ENCODE measurements at places on chromosomes 4 and X.

- no peak for DNase-seq
These were observed 4.6 kb upstream of the GPR34 start for GRCh38 chrX:41684138-41684537.

DNA sequence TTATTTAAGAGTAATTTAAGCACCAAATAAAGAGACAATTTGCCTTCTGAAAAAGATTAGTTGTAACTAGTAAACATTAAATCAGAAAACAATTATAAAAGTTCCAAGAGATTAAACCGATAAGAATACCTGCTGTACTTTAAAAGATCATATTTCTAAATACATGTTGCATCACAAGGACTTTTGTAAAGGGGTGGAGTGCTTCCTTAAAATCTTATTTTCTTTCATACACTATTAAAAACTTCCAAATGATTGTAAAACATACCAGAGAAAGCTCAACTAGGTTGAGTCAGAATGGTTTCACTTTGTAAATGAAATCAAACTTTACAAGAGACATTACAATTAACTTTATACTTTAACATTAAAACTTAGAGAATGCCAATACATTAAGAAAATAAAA, 41.8 kb downstream of the ACSL4 start:
- no peak for DNase-seq

DNA sequence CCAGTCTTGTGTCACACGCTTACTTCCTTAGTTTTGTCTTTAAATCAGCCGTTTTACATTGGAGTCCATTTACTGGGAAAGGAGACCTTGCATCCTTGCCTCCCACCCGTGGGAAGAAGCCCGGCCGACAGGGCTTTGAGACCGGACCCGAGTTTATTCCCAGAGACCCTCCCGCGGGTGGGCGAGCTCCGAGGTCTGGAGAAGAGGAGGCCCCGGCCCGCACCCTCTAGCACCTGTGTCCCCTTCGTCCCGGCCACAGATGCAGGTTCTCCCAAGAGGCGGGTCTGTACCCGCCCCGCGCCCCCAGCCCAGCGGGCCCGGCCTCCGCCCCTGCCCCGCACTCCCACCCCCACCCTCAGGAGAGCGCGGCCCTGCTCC, 3.8 kb upstream of the SLC26A1 start:
- DNase-seq = no peak

DNA sequence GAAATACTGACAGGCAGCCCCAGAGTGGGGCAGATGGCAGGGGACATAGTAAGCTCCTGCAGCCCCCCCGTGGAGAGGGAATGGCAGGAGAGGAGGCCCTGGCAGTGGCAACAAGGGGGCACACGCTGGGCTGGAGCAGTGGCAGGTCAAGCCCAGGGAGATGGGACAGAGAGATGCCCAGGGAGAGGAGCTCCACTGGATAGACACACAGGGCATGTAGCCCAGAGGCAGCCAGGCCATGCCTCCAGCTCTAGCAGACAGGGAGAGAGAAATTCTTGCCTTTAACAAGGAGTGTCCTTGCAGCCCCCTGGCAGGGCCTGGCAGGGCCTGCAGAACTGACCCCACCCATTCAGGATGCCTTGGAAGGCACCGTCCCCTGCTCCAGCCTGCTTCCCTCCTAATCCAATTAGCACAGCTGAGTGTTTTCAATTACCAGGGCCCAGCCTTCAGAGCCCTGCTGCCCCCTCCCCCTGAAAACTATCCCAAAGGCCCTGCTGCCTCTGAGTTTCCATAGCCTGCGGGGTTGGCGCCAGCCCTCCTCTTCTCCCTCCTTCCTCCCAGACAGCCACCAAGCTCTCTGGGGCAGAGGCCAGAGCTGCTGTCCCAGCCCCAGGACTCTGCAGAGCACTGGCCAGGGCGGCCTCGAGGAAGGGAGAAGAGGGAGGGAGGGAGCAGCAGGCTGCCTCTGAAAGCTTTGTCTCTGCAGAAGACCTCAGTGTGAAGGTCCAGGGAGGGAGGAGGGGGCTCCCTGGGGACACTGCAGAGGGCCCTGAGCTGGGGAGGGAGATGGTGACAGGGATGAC, 12.5 kb downstream of the L1CAM start:
- no peak for DNase-seq

- no peak for DNase-seq
These were observed 1.2 kb downstream of the WDR44 start for GRCh38 chrX:118347131-118347530.

DNA sequence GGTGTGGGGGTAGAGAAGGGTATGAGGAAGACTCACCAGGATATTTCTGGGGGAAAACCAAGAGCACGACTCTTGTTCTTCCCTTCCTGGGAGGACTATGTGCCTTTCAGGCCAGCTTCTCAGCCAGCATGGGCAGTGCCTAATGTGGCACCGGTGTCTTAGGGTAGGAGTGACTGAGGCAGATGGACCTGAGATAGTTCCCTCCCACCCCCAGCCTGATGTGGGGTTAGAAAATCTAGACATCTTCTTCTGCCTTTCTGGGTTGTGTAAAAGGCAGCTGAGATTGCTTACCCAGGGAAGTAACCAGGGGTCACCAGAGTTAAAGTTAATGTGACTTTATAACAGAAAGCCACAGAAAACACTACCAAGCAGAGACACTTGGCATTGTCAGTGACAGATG, 127.3 kb downstream of the TMA16 start:
- DNase-seq = no peak

- no peak for DNase-seq
These were observed 263.2 kb downstream of the IL15 start for GRCh38 chr4:141899541-141899940.

DNA sequence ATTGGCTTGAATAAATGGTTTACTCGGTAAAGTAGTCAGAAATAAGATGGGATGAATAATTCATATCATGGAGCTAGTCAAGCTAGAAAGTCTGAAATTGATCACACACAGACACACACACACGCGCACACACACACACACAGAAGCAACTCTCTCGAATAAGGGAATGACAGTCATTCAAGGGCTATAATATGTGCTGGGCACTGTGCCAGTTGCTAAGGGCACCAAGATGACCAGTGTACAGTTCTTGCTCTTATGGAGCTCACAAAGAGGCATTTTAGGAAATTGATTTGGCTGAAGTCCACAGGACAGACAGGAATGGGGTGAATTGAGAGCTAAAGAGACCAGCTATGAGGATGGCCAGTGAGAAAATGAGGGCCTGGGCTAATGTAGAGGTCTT, 34.2 kb upstream of the SH3D19 start:
- DNase-seq = no peak

DNA sequence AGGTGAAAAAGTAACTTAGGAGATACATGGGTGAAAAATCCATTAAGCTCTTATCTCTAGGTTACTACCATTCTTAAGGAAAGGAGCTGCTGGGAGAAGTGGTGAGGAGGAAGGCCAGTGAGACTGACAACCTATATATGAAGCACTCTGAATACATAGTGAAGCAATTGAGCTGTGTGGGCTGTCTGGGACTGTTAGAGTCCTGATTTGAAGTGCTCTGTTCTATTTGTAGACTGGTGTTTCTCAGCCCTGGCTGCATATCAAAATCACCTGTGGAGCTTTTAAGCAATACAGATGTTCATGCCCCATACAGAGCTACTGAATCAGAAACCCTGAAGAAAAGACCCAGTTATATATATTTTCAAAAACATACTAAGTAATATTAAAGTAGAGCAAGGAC, 3.9 kb downstream of the SERTM2 start:
- DNase-seq = no peak

GRCh38 chr4:182144626-182145333, 98.4 kb upstream of the TENM3 start:
- peak; percentile 35 for DNase-seq

DNA sequence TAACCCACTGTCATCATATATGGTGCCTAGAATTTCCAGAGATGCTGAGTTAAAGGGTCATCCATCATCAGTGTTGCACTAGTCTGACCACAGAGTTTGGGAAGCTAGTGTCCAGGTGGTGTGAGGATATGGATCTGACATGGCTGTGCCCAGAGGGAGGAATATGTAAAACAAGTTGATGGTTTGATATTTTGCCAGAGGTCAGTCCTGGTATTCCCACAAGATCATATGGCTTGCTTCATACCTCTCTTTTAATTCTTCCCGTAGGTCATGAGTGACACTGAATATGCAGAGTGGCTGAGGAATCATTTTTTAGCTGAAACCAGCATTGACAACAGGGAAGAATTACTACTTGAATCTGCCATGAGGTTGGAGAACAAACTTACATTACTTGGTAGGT, 75.6 kb downstream of the ATP10D start:
- DNase-seq = no peak

GRCh38 chr4:10732914-10733415, 48.4 kb upstream of the CLNK start:
- no peak for DNase-seq

GRCh38 chr4:107689912-107690587, 30.0 kb downstream of the PAPSS1 start:
- no peak for DNase-seq

DNA sequence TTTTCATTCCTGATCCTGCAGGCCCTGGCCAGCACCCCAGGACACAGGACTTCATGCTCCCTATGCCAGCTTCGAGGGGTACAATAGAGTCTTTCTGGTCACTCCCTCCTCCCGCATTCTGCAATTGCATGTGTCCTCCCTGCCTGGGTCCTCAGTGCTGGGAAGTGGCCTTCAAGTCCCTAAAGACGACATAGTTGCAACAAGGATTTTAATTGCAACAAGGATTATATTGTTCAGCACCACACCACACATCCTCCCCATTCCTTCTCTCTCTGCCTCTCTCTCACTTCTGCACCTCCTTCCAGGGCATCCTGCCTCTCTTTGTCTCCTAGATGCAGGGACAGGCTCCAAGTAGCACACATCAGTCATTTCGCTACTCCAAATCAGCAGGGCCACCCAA, 25.5 kb downstream of the SCD5 start:
- no peak for DNase-seq

GRCh38 chrX:104084534-104085277, 8.7 kb upstream of the TMSB15C start:
- no peak for DNase-seq

DNA sequence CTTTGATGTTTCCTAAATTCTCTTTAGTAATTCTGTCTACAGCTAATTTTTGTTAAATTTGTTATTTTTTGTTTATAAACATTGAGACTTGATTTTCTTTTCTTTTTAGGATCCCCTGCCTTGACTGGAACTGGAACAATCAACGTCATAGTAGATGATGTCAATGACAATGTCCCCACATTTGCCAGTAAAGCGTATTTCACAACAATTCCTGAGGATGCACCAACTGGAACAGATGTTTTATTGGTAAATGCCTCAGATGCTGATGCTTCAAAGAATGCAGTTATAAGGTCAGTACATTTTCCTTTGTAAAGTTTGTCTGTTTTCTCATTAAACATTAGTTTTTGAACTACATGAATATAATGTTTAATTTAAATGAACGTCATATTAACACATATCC, 119.4 kb downstream of the FAT4 start:
- no peak for DNase-seq

DNA sequence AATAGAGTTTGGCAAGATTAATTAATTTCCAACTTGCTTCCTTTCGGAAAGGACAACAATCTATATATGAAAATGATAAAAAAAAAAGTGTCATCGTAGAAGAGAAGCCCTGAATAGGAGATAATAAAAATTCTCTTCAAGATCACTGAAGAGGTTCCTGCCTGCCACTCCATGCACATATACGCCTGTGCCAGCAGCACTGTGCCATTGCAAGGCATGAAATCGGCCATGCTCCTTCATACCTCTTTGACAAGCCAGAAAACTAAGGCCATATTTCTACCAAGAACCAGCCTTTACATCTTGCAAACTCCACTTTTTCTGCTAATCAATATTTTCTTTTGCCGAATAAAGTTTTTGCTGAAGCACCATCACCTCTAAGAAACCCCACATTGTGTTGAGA, 365.5 kb downstream of the CXXC4 start:
- DNase-seq = no peak

GRCh38 chr4:55123791-55124190, 1.6 kb downstream of the KDR start:
- no peak for DNase-seq

GRCh38 chr4:107906458-107907100, 24.8 kb upstream of the CYP2U1 start:
- peak; percentile 88 for DNase-seq

DNA sequence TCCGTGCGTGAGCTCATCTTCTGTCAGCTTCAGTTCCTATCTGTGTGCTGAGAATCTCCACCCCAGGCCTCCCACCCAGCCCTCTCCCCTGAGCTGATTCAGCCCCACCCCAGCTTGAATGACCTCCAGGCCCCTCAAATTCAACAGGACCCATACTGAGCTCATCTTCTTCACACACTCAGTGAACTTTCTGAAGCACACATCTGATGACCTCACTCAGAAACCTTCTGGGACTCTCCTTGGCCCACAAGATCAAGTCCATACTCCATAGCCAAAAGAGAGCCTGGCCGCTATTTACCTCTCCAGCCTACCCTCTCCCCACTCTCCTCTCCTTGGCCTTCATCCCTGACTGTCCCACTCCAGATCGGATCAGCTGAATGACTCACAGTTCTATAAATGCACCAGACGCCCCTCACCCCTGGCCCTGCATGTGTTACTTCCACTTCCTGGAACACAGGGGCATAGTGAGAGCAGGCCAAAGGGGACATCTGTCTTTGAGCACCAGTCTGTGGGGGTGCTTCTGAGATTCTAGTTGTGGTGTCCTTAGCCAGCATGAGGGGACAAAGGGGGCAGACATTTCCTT, 62.5 kb downstream of the PJA1 start:
- no peak for DNase-seq

DNA sequence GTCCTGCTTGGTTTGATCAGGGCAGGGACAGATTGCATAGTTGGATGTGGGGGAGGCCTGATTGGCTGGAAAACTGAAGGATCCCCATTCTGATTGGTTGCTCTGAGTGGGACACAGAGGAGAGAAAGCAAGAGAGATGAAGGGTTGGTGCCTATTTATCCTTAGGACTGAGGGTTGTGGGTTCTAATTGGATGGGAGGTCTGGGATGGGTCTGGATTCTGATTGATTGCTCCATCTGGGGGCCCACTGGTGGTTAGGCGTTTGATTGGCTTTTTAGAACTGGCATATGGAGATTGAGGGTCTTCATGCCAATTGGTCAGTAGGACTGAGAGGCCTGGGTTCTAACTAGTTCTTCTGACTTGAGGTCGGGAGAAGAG, 644 bp upstream of the EBP start:
- DNase-seq = peak; percentile 36

GRCh38 chr4:109908731-109909130, 4.0 kb upstream of the EGF start:
- DNase-seq = no peak

GRCh38 chr4:26197018-26197779, 123.6 kb upstream of the RBPJ start:
- DNase-seq = no peak

DNA sequence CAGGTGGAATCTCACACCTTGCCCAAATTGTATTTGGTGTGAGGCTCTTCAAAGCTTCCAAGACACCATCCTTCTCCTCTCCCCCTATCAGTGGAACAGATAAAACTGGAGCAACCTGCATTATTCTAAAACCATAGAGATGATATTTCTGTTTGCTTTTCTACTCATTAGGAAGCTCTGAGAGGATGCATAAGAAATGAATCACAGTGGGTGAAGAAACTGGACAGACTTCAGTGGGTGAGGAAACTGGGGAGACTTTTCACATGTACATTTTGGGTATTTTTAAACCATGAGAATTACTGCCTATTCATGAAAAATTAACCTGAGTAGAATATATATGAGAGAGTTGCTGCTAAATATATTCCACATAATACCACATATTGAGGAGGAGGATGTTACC, 16.4 kb downstream of the HAND2 start:
- DNase-seq = no peak
